CD4-positive, alpha-beta T cell (primary cell): ENCODE measurements at places on chromosomes 12 and 14.

DNA sequence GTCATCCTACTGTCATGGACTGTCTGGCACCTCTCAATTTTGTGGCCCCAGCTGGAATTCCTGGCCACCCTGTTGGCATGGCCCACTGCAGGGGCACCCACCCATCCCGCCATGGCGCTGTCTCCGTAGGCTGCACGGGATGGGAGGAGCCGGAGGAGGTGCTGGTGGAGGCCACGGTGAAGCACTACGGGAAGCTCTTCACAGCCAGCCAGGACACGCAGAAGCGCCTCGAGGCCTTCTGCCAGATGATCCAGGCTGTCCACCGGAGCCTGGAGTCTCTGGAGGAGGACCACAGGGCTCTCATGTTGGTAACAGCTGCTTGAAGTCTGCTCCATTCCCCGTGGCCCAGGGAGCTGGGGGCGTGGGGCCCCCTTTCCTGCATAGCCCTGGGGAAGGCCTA is 3.9 kb downstream of the CCDC197 start:
- no peak for DNase-seq

DNA sequence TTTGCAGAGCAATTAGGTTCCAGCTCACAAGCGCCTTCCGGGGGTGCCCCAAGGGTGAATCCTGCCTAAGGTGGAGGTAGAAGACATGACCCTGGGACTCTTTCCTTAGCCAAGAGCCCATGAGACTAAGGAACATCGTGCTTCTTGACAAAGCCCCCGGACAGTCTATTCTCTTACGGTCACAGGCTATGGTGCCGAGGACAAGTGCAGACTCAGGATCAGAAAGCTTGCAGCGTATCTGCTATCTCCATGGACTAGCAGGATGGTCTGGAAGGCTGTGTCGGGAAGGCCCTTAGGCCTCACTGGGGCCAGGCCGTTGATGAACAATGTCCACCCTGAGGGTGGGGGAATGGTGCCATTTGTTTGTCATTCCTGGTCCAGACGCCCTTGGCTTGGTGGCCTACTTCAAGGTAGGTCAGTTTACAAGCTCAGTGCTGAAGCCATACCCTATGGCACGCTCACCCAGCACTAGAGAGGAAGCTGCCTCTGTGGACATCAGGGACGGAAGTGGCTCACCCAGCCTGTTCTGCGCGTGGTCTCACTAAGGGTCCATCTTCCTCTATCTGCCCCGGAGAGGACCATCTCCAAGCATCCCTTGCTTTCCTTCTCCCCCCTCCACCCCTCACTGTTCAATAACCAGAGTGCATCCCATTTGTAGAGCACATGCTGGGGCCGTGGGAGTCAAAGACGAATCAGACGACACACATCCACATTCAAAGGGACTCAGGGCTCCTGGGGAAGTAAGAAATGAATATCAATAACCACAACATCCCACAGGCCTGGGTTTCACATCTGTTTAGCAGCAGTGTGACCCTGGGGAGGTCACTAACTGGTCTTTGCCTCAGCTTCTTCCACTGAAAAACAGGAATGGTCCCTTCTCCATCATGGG is 45.0 kb upstream of the IQSEC3 start:
- DNase-seq = no peak

GRCh38 chr14:98752660-98753059 is 519.3 kb downstream of the BCL11B start:
- DNase-seq = no peak

GRCh38 chr12:6980075-6980474 is 9.4 kb downstream of the EMG1 start:
- no peak for DNase-seq

DNA sequence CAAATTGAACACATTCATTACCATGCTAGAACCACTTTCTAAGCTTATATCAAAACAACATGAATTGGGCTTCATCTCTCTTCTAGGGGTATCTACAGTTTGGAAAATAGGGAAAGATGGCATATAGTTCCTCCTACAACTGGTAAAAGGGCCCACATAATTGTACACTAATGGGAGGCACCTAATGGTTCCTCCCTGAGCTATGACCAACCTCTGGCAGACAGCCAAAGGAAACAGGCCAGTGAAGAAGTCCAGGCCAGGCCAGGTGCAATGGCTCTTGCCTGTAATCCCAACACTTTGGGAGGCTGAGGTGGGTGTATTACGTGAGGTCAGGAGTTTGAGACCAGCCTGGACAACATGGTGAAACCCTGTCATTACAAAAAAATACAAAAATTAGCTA is 23.2 kb upstream of the APOF start:
- no peak for DNase-seq

DNA sequence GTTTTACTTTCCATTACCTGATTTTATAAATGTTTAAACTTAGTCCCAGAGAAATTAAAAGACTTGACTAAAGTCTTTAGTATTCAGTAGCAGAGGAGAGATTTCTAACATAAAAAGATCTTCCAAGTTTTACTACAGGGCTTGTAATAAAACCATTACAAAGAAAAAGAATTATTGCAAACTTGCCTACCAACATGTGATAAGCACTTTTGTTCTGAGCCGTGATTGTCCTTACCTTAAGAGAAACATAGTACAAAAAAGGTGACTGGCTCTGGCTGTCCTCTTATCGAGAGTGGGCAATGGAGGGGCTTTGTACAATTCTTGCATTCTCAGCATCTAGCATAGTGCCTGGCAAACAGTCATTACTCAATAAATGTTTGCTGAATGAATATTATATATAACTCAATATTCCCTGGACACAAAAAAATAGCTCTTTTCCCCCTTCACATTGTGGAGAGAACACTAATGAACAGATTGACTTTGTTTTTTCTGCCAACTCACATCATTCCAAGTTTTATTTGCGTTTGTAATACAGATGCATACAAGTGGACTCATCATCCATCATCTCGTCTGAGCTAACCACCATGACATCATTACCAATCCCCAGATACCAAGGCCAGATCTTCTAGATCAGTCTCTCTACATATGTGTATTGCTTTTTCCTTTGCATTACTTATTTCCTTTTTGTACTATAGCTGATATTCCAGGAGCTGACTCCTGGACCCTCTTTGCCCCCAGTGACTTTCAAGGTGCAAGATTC is 192.8 kb upstream of the EEA1 start:
- DNase-seq = no peak

DNA sequence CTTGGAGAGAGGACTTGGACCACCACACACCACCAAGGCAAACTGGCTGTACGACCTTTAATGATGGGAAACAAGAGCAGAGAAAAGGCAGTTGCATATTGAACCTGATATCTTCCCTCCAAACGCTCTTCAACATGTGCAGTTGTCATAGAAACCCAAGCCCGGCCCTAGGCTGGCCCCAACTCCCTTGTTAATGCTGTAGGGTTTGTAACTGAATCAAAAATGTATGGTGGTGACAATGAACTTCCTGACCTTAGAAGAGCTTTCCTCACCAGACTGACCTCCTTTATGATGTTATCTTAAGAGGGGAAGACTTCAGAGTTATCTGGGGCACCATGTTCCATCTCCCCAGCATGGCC is 12.3 kb downstream of the APOLD1 start:
- no peak for DNase-seq
